Stimulated activated CD4-positive, alpha-beta T cell treated with anti-CD3 and anti-CD28 coated beads, Interleukin-12 subunit alpha, Interleukin-12 subunit beta, amount 100 ng/mL, for 4 hours (primary cell): ENCODE measurements at places on chromosomes 4 and X.

DNA sequence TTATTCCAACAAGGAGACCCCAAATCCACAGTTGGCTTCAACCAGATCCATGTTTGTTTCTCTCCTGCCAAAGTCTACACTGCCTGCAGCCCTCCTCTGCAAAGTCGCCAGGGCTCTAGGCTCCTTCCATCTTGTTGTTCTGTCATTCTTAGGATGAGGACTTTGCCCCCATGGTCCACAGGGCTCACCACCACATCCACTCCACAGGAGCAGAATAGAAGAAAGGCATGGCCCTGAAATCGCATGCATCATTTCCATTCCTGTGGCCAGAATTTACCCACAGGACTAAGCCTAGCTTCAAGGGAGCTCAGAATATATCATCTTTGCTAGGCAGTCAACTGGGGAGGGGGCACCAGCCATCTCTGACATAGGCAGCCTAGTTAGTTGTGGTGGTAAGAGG, 254.7 kb downstream of the FBXW7 start:
- no peak for DNase-seq

- DNase-seq, result no peak
Observed at GRCh38 chrX:50456712-50457484, 13.7 kb downstream of the DGKK start.

DNA sequence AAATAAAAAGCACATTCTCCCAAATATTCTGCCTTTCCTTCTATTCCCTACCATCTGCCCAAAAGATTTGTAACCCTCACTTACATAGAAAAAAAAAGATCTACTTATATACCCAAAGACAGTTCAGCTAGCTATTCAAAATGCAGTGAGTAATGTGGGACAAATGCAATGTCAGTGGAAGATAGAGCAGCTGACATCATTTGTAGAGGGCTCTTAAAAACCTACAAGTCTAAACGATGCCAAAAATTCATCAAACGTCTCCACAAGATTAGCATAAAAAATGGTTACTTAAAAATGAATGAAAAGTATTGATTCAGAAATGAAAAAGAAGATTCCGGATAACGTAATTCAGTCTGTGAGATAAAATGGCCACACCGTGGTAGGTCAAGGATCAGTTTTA, 96.5 kb downstream of the ASB9 start:
- no peak for DNase-seq

- DNase-seq, result no peak
Observed at GRCh38 chrX:15475486-15475885, 17.6 kb downstream of the PIR start.

GRCh38 chr4:71866212-71866885, 82.5 kb upstream of the GC start:
- DNase-seq, result no peak

DNA sequence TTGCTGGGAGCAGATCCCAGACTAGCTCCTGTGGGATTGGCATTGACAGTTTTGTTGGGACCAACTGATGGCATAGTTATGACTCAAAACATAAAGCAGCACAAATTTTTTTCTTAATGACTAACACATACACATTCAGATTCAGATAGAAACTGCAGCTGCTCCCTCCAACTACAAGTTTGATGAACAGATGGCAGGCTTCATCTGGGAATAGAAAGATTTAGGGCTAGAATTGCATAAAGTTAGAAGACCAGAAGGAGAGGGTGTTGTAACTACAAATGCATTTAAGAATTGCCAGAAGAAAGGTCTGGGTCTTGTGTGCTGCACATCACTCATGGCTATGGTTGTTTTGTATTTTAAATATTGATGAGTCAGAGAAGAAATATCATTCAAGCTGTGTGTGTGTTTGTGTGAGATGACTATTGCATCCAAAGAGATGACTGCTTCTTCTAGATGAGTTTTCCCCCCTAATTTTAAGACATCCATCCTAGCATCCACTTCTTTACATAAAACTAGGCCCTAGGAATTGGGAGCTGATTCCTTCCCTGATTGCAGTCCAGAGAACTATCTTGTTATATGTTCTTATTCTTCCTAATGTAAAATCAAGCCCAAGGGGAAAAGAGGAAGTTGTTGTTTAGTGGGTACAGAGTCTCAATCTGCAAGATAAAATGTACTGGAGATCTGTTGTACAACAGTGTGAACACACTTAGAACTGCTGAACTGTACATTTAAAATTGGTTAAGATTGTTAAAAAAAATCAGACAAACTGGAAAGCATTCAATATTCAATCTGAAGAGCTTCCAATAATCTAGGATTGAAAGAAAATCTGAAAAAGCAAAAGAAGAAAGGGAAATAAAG, 175.1 kb downstream of the PARM1 start:
- no peak for DNase-seq

DNA sequence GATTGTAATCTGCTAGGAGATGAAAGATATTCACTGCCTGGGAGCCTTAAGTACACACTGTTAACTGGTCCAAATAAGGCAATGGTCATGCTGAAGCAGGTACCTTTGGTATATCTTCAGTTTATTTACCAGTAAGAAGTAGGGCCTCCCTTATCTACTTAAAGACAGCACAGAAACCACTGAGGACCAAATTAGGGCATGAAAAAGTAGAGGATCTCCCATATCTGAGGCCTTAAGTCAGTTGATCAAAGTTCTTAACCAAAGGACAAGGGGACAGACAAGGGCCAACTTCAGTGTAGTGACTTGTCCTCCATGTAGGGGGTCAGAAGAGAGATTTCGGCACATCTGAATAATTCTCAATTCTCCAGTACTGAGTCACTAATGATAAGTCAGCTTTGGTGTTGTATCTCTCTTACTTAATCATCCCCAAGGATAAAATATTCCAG, 59.1 kb downstream of the AMELX start:
- DNase-seq, result no peak

- DNase-seq, result no peak
Observed at GRCh38 chr4:99848591-99849001, 32.0 kb downstream of the DAPP1 start.

DNA sequence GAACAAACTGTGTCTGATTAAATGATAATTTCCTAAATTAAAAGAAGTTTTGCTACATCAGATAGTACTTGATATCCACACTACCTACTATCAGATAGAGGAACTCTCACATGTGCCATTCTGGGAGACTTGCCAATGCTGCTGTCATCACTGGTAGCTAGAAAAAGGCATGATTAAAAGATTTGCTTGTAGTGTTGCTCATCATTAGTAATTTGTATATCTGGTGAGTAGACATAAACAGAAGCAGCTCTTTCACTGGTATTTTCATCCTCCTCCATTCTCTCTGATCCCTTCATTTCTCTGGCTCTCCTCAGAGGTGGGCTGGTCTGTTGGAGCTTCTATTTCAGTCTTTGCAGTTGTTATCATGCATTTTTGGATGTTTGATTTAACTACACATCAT, 56.0 kb downstream of the SPRY1 start:
- DNase-seq, result no peak

DNA sequence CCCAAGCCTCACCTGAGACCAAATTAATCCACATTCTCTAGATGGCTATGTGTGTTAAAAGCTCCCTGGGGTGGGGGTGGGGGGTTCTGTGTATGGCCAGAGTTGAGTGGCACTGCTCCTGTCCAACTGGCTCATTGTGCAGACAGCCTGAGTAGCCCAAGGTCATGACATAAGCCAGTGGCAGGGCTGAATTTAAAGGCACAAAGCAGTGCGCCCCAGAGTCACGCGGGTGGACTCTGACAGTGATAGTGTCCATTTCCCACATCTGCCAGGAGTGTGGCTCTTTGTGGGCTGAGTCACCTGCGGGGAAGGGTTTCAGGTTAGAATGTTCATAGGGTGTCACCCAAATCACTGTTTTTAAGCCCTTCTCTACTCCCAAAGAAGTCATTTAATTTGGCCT, 45.4 kb downstream of the SCD5 start:
- no peak for DNase-seq

DNA sequence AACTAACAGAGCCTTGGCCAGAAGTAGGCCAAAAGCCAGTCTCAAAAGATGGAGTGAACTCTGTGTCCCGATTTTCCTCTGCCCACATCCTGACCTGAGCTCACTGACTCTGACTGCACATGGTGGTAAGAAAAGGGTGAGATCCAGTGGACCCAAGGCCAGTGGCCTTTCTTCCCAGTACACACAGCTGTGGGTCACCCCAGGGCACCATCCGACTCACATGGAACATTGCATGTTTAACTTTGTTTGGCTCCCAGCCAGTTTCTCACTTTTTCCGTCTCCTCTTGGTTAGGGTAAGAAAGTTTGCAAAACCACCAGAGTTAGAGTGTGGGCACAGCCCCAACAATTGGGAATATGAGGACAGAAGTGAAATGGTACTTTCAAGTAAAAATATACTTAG, 69.8 kb downstream of the GAB1 start:
- DNase-seq, result no peak

DNA sequence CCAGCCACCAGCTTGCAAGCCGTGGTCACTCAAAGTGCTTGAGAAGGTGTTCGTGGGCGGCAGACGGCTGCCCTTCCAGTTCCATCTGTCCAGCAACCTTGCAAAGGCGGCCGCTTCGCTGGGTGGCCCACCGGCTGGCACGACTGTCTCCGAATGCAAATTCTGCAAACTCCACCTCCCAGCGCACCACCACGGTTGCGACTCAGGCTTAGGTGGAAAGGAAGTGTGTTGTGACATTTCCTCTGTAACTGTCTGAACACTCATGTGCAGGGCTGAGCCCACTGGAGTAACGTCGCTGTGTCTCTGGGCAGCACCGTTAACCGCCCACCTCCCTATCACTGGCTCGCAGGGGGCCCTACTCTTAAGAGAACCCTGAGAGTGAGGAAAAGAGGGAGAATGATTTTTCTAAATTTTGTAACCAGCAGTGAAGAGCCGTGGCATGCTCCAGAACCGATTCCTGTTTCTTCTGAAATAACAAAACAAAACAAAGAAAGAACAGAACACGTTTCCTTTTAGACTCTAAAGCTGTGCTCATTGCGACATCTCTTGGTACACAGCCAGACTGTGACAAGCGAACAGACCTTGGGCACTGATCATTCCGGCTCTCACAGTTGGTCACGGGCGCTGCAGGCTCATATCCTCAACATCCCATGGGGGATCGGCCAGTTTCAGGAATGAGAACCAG, at the start of gene P2RY8:
Gene P2RY8, minus strand, starts transcription at position 155 of the 685 bp plus-strand sequence. CDS start 70,627 bp downstream, outside the sequence.
- peak; percentile 67 for DNase-seq

DNA sequence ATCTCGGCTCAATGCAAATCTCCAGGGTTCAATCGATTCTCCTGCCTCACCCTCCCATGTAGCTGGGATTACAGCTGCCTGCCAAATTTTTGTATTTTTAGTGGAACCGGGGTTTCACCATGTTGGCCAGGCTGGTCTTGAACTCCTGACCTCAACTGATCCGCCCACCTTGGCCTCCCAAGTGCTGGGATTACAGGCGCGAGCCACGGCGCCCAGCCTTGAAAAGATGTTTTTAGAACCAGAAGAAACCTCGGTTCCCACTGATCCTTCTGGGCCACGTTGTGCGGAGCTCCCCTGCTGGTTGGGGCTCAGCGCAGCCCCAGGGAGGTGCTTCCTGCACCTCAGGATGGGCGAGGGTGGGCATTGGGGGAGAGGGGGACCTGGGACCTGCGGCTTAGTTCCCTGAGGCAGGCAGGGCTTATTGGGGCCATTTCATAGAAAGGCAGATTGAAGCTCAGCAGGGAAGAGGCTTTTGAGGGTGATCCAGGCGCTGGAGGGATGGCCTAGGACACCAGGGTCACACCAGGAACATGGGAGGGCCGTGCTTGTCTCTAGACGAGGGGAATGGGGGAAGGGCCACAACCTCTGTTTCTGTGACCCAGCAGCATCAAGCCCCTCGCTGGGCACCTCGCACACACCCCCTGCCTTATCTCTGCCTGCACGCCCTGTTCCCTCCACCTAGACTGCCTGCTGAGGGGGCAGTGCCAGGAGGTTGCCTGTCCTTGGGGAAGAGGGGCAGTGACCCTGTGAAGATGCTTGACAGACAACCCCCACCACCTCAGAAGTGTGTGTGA, 6.3 kb upstream of the ADD1 start:
- DNase-seq, result no peak

GRCh38 chr4:134567461-134567860, 365.9 kb upstream of the PABPC4L start:
- DNase-seq, result no peak

DNA sequence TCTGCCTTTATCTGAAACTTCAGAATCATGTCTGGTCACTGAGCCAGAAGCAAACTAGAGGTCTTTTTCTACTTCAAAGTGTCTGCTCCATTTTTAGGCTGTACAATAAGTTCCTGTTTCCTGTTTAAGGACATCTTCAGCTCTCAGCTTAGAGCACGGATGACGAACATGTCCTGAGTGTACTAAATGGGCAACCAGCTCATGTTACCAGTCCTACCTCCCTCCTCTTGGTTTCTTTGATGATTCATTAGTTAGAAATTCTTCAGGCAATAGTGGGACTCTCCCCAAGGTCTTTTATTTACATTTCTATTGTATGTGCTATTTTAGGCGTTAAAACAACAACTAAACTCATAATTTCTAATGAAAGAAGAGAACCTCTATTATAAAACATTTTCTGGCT, 58.0 kb downstream of the ENPEP start:
- DNase-seq, result no peak

DNA sequence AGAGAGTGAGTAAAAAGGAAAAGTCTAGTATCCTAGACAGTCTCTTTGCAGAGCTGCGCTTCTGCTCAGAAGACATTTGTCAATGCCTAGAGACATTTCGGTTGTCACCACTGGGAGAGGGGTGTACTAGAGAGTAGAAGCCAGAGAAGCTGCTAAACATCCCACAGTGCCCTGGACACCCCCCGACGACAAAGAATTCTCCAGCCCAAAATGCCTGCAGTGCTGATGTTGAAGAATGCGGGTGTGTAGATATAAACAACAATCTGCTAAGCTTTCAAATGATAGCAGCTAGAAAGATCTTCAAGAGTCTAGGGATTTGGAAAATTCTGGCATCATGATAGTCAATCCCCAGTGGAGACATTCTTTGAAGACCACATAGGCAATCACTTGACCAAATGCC, 90.1 kb downstream of the PALLD start:
- no peak for DNase-seq

DNA sequence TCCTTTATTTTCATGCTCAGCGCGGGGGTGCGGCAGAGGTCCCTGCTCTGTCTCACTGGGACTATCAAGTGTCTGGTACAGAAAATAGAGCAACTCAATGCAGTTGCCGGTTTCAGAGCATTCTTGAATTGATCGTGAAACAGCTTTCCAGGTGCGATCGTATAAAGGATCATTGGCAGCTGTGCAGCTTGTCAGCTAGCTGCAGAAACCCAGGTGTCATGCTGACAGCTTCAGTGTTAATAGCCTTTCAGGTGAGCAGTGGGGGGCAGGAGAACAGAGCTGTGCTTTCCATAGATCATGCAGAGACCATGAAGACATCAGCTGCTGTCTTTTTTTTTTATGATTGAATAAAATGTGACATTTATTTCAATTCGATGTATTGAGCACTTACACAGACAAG, 583.9 kb downstream of the NLGN4X start:
- DNase-seq, result no peak

DNA sequence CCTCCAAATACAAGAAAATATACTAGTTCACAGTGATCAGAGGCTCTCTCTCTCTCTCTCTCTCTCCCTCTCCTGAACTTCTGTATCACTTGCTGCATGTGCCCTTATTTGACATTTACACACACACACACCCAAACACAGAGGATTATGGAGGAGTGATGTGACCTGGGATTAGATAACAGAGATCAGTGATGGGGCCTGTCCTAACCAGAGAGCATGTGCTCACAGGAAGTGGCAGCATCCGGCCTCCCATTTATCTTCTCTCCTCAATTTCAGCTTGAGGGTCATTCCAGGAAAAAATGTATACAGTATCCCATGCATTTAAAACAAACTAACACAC, 143.0 kb downstream of the TSPAN5 start:
- DNase-seq, result no peak

GRCh38 chrX:118536687-118537461, 41.3 kb downstream of the DOCK11 start:
- no peak for DNase-seq

GRCh38 chr4:26060286-26060685, 146.3 kb downstream of the SMIM20 start:
- no peak for DNase-seq
